CD14-positive monocyte (primary cell): ENCODE measurements at places on chromosomes 1 and 21. TPM values are rescaled to one million over a fixed set of nuclear protein-coding genes. Genes with fewer than 3 reads are reported as not detected.

SELP gene
- polyA plus RNA-seq: 1.4 TPM

PADI4 gene
- polyA plus RNA-seq: 160 TPM

RYR2 gene
- not detected for polyA plus RNA-seq

DNASE2B gene
- not detected for polyA plus RNA-seq

KIF21B gene
- polyA plus RNA-seq: 0.18 TPM

DNM3 gene
- not detected for polyA plus RNA-seq

AGO4 gene
- 18.6 and 46.9 TPM in 2 replicates for polyA plus RNA-seq

- no peak for DNase-seq
These were observed 250.2 kb downstream of the PLA2G4A start for GRCh38 chr1:187078916-187079315.

DNA sequence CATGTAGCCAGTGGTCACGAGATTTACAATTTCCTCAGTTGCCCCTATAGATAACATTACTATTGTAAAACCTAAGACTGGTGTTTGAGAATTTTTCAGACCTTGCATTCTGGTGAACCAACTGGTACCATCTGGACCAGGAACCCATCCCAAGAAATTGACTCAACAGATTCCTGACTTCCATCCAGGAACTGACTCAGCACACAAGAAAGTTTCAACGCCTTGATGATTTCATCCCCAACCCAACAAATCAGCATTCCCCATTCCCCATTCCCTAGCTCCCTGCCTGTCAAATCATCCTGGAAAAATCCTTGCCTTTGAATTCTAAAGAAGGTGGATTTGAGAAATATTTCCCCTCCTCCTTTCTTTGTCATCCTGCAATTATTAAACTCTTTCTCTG lies 529.8 kb upstream of the PRMT6 start:
- DNase-seq: no peak

GRCh38 chr1:1165485-1165884 lies 8.2 kb upstream of the TTLL10 start:
- DNase-seq: no peak

- no peak for DNase-seq
These were observed 234.0 kb downstream of the NPHP4 start for GRCh38 chr1:5758000-5758858.

DNA sequence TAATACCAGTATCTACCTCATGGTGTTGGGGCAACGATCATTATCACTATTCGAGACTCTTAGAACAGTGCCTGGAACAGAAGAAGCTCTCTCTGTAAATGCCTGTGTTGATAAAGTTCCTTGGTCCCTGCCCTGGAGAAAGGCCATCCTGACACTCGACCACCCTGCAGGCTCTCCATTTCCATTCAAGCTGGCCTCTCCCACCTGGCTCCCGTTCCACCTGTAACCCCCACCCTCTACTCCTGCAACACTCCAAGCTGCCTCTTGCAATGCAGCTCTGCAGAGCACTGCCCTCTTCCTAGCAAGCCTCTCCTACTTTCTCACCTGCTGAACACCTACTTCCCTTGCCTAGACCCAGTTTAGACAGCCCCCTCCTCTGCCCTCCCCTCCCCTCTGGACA lies 6.1 kb downstream of the SPOCD1 start:
- DNase-seq: no peak

DNA sequence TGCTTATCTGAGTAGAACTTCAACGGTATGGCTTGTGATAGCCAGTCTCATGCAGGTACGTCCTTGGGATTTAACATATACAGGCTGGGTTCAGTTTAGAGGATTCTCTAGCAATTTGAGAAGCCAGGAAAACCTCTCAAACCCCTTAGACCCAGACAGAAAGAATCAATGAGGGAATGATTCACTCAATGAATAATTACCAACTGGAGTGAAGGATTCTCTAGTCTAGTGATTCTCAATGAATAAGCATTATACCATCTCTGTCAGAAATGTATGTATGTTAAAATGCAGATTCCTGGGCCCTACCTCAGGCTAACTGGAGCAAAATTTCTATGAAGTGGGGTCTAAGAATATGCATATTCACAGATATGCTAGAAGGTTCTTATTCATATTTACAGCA lies 54.5 kb upstream of the APP start:
- DNase-seq: no peak

- DNase-seq: no peak
These were observed 48.1 kb downstream of the SPATA46 start for GRCh38 chr1:162328512-162328911.

- peak; percentile 79 for DNase-seq
These were observed 15.3 kb downstream of the CD55 start for GRCh38 chr1:207336559-207337467.

- no peak for DNase-seq
These were observed 27.1 kb upstream of the LEPR start for GRCh38 chr1:65393347-65393746.

DNA sequence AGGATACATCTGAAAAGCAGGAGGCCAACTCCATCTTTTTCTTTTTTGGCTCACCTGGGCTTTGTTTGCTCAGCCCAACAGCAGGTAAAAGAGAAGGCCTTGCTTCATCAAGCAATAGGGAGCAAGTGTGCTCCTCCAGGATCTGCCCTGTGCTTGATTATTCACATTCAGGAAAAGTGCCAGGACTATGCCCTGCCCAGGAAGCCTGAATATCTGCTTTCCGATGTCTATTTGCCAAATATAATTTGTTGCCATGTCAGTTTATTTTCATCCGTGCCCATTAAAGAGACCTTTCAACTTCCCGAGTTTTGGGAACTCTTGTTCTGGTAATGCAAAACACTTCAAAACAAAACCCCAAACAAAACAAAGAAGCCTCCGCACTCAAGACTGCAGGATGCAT lies 185.3 kb downstream of the CDC7 start:
- DNase-seq: no peak

DNA sequence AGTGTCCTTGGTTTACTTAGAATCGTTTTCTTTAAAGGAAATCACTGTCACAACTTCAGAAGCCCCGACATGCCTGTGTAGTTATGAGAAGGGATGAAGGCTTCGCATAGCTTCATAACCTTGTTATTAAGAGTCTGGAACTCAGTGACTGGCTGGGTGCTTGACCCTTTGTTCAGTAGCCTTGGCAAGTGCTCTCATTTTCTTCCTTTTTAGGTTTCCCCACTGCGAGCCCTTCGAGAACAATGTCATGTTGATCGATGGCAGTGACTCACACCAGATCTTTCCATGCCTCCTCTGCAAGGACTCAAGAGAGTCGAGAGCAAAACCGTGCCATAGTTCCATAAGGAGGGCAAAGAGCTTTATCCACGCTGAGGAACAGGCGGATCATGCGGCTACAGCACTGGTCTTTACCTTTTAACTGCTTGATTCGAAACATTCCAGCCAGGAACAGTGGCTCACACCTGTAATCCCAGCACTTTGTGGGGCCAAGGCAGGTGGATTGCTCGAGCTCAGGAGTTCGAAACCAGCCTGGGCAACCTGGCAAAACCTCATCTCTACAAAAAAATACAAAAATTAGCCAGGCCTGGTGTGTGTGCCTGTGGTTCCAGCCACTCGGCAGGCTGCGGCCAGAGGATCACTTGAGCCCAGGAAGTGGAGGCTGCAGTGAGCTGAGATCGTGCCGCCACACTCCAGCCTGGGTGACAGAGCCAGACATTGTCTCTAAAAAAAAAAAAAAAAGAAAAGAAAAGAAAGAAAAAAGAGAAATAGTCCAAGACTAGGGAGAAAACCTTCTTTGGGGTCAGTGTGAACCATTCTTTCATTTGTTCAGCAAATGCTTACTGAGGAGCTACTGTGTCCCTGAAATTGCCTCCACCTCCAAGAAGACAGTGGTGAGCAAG lies 95.4 kb upstream of the ERRFI1 start:
- no peak for DNase-seq

DNA sequence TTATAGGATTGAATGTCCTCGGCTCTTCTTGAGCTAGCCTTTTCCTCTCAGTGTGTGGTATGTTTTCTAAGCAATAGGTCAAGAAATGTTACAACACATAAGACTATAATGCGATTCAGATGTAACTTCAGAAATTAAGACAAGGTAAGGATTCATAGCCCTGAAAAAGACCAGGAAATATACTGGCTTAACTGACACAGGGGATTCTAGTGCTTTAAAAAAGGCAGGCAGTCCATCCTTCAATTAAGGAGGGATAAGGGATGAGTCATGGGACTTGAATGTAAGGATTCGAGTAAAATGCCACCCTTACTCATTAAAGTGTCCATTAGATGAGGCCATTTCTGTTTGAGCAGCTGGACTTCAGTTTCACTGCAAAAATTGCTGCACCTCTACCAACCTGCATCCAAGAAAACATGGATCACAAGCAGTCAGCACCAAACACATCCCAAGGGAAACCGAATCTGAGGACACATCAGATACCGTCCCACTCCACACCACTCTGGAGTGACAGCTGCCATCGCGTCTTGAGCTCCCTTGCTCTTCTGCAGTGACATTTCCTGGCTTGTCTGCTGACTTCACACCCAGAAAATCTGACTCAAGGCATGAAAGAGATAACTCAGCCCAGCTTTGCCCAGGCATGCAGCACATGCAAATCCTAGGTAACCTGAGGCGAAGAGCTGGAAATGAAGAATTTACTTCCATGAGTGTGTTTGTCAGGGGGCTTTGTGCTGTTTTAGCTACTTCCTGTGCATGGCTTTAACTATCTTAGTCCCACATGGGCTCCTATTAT lies 37.8 kb downstream of the NGF start:
- no peak for DNase-seq
